ENCODE measurements at places on chromosomes 4 and X.

- no peak for DNase-seq
Measured at GRCh38 chr4:189376901-189377300, 563.8 kb upstream of the FRG1 start.

DNA sequence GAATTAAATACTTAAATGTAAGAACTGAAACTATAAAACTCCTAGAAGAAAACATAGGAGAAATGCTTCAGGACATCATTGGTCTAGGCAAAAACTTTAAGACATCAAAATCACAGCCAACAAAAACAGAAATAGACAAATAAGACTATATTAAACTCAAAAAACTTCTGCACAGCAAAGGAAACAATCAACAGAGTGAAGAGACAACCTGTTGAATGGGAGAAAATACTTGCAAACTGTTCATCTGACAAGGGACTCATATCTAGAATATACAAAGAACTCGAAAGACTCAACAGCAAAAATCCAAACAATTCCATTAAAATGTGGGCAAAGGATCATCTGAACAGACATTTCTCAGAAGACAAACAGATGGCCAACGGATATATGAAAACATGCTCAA is 16.2 kb upstream of the DSPP start:
- no peak for DNase-seq

- no peak for DNase-seq
Measured at GRCh38 chr4:9976781-9977180, 44.5 kb downstream of the SLC2A9 start.

DNA sequence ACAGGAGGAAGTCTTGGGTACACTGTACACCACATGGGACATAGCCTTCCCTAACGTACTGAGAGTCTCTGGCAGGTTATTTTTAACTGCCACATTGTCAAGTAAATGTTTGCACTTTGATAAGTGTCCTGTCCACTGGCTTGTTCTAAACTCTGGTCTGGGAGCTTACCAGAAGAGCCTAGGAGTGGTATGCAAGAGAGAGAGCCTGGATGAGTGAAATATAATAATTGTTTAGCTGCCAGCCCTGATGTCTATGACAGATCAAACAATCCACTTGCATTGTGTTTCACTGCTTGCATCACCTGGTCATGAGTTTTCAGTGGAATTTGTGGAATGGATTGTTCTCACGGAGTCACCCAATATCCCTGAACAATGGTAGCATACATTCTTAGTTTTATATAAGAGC is 91.6 kb downstream of the SHROOM3 start:
- no peak for DNase-seq

GRCh38 chr4:3486541-3487540 is 23.7 kb downstream of the DOK7 start:
- DNase-seq = no peak

DNA sequence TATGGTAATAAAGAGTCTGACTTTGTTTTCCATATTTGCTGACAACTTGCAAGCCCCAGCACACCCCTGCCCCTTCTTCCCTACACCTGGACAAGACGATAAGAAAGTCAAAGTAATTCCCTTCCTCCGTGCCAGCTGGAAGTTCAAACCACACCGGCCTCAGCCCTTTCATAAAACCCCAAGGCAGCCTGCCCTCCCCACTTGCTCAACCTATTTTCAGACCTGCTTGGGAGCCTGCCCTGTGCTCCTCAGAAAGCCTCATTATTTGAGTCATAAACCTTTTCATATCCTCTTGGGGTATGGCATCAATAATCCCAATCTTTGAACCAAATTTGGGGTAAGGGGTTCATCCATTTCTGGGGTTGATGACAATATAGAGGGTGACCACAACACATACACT is 29.5 kb downstream of the NIPAL1 start:
- no peak for DNase-seq

DNA sequence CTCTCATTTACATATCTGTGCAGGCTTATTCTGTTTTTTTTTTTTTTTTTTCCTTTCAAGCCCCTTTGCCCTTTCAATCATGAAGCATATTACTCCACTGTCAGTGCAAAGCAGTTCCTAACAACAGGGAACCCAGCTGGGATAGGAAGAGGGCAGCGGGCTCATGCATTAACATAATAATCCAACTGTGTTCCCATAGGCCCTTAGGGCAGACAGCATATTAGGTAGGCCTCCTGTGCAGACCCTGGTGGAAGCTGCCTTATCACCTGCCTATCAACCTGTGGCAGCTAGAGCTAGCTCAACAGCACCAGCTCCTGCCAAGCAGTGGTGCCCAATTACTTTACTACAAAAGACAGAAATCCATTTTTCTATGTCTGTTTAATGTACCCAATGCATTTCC is 49.3 kb downstream of the SLC10A7 start:
- no peak for DNase-seq

DNA sequence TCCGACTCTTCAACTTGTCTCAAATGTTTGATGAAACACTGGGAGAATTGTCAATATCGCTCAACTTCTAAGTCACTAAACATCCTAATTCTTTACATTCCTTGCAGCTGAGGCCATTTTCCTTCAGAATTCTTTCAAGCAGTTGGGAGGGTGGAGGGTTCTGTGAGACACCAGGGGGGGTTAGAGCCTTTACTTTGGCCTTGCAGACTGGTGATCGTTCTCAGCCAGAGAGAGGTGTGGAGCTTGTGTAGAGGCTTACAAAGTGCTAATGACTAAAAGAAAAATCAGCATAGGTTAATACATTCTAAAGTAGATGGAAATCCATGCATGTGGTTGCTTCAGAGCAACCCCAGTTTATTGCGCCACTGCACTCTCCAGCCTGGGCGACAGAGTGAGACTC is 21.3 kb upstream of the SOX3 start:
- DNase-seq = no peak

- no peak for DNase-seq
Measured at GRCh38 chr4:29066861-29067260, 1653.3 kb upstream of the PCDH7 start.

GRCh38 chr4:174946246-174946645 is 28.1 kb downstream of the ADAM29 start:
- DNase-seq = no peak

DNA sequence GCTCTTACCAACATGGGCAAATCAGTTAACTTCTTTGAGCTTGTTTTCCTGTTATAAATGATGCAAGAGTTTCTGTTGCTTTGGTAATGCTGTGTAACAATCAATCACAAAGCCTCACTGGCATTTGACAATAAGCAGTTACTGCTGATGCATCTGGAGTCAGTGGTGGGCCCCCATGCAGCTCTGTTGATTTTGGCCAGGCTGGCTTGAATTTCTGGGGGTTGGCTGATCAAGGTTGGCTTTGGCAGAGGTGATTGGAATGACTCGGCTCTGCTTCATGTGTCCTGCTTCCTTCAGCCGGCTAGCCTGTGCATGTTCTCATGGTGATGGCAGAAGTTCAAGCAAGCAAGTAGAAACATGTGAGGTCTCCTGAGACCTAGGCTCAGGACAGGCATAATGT is 90.4 kb downstream of the PHEX start:
- no peak for DNase-seq

GRCh38 chr4:87939978-87940690 is 35.4 kb upstream of the SPP1 start:
- DNase-seq = no peak

DNA sequence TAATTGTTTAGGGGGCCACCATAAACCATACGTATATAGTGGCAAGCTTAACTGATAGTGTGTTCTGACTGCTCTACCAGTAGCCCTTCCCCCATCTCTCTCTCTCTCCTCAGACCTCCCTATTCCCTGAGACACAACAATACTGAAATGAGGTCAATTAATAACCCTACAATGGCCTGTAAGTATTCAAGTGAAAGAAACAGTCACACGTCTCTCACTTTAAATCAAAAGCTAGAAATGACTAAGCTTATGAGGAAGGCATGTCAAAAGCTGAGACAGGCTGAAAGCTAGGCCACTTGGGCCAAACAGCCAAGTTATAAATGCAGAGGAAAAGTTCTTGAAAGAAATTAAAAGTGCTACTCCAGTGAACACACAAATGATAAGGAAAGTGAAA is 78.0 kb downstream of the PRDM5 start:
- DNase-seq = no peak

GRCh38 chrX:84865113-84865512 is 138.6 kb upstream of the APOOL start:
- no peak for DNase-seq

- DNase-seq = no peak
Measured at GRCh38 chr4:37243722-37244582, 591 bp upstream of the NWD2 start.

Measured in stimulated activated CD8-positive, alpha-beta memory T cell treated with anti-CD3 and anti-CD28 coated beads, Interleukin-4, amount 100 ng/mL, for 4 hours (primary cell).